Stimulated activated CD4-positive, alpha-beta T cell treated with anti-CD3 and anti-CD28 coated beads, TNF-alpha, amount 100 ng/mL, for 1 hour (primary cell): ENCODE measurements at places on chromosomes 3 and 15.

GRCh38 chr3:57983734-57984518 lies 24.3 kb upstream of the FLNB start:
- DNase-seq = peak; percentile 15

DNA sequence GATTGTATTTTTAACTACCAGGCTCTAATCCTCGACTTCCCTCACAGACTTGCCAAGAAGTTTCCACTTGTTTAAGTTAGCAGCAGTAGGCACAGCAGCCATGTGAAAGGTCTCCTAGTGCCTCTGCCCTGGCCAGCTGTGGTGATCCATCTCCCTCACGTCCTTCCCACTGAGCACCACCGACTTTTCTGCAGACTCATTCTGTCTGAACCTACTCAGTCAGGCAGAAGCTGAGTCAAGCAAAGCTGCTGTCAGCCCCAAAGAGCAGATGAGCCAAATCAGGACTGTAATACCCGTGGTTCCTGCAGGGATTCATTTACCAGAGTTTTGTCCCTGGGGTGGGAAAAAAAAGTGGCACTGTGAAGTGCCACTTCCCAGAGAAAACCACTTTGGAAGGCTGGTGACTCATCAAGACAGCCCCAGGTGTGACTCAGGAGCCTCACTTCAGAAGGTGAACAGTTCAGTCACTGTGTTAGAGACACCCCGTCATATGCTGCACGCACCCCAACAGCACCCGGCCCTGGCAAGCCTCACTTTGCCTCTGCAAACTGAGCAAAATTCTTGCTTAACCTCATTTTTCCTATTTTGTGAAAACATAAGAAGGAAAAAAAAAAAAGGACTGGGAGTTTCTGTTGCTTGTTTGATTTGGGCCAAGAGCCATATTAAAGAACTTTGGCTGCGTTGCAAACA lies 76.0 kb downstream of the WWTR1 start:
- no peak for DNase-seq

- no peak for DNase-seq
Observed at GRCh38 chr3:64638511-64638910, 49.3 kb downstream of the ADAMTS9 start.

GRCh38 chr15:31069360-31070000 lies 32.0 kb downstream of the TRPM1 start:
- DNase-seq = no peak

DNA sequence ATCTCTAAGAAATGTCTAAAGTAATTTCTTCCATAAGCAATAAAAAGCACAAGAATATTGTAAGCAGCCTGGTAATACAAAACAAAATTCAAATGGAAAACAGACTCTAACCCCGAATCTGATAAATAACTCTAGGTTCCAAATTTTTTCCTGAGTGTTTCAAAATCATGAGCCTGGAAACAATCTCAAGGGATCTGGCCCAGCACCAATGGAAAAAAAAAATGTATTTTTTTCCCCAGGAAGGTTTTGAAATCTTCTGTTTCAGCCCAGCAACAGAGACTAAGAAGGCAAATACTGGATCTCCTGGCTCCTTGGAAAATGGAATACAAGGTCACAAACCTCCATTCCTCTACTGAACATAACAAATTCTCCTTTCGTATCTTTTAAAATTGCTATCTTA lies 13.0 kb downstream of the TBC1D2B start:
- no peak for DNase-seq

- DNase-seq = no peak
Observed at GRCh38 chr3:3825035-3825434, 25.8 kb downstream of the LRRN1 start.

DNA sequence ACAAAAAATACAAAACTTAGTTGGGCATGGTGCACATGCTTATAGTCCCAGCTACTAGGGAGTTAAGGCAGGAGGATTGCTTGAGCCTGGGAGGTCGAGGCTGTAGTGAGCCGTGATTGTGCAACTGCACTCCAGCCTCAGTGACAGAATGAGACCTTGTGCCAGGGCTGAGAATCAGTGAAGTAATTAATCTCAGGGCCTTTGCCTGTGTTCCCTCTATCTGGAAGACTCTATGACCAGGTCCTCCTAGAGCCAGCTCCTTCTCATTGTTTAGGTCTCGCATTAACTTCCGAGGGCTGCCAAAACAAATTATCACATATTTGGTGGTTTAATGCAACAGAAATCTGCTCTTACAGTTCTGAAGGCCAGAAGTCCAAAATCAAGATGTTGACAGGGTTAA lies 41.4 kb upstream of the FLNB start:
- no peak for DNase-seq

- no peak for DNase-seq
Observed at GRCh38 chr3:59793976-59794375, 744.2 kb upstream of the CFAP20DC start.

GRCh38 chr15:70465812-70466211 lies 297.5 kb downstream of the UACA start:
- no peak for DNase-seq

DNA sequence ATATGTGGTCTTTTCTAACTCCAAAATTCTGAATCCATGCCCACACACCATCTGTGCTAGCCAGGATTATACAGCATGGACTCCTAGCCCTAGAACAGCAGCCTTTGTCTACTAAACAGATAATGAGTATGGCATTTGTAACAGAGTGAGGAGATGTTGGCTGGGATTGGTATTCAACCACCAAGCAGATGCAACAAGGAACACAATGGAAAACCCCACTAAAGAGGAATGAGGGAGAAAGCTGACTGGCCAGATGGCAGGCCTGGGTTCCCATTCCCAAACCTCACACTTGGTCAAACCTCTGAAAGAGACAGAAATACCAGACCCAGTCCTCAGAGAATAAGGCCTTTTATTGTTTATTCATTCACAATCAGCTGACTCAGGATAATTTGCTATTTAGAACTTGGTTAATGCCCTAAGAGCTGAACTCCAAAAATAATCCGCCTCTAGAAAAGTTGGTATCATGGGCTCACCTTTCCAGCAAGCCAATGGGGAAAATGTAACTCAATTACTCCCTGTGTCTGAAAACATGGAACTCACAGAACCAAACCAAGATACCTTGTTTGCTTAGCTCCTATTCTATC lies 145.6 kb downstream of the LRRC3B start:
- DNase-seq = no peak

- no peak for DNase-seq
Observed at GRCh38 chr3:14764331-14765059, 54.3 kb upstream of the FGD5 start.

- no peak for DNase-seq
Observed at GRCh38 chr3:43176666-43177065, 70.8 kb upstream of the POMGNT2 start.

- no peak for DNase-seq
Observed at GRCh38 chr3:47406762-47407149, 25.9 kb downstream of the PTPN23 start.

DNA sequence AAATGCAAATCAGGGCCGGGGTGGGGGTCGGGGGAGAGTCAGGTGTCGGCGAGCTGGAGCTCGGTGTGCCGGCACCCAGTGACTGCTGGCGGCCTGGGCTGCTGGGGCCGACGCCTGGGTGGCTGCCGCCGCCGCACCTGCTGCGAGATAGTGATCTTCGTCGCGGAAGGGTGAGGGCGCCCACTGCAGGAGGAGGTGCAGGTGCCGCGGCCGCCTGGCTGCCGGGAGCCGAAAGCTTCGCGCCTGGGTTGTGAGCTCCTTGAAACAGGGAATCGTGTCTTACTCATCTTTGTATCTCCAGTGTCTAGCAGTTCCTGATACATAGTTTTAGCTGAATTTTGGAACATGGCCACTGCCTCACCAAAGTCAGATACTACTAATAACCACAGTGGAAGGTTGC lies 64.0 kb upstream of the CPOX start:
- DNase-seq = peak; percentile 12
